Natural killer cell treated with Interleukin-12 subunit alpha and Interleukin-12 subunit beta and Interleukin-15 and Interleukin-18, amount 100 ng/mL, for 72 hours (primary cell): ENCODE measurements at places on chromosomes 2 and 18.

GRCh38 chr2:126887506-126887905, 11.2 kb upstream of the TEX51 start:
- DNase-seq = no peak

- no peak for DNase-seq
These were observed 149.7 kb upstream of the KLHL29 start for GRCh38 chr2:23235292-23235691.

DNA sequence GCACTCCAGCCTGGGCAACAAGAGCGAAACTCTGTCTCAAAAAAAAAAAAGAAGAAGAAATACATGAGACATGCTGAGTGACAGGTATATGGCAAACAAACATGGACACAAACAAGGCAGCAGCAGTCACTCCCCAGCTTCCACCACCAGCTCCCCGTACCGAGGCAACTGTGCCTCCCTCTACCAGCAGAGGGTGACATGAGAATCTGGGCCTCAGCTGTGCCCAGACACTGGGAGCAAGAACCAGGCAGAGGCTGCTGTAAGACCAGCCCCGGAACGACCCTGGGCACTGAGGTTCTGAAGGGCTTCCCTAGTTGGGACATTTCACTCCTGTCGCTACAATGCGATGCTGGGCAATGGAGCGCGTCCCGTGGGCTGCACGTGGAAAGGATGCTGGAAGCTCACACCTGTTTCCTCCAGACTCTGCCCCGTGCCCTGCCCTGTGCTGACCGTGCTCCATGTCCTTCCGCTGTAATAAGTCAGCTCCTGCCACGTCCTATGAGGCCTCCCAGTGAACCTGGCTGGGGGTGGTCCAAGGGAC, 37.1 kb downstream of the BOK start:
- no peak for DNase-seq

DNA sequence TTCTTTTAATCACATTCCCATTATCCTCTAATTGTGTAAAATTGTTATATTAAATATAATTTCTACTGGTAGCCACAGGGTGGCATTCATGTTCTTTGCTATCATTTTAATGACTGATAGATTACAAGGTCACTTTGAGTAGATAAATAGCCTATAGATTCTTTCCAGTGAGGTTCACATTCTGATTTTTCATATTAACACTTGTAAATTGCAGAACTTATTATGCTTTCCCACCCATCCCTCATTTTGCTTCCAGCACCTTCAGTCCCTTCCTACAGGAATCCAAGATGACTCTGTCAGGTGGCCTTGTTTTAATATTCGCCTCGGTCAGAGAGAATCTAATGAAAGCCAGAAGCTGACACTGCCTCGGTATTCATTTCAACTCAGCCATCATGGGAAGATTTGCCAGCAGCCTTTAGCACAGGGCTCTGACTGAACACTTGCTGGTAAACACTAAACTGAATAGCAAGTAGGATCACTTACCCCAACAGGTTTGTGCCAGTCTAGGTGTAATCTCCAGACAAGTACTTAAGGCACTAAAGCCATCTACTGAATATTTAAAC, 101.2 kb upstream of the FSHR start:
- DNase-seq = no peak

DNA sequence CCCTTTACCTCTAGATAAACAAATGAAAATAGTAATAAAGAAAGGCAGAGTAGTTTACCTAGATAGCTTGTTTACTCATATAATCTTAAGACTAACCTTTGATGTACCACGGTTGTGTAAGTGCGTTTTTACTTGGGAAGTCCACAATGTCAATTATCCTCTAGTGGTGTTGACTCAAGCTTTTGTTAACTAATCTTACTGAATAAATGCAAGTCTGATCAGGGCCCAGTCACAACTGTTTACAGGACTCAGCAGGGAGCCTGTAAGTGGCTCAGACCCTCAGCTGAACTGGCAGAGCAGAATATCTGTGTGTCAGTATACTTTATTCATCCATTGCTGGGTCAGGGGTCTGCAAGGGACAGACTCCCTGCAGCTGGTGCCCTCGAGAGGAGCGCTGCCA, 98.1 kb upstream of the ACAA2 start:
- DNase-seq = no peak

DNA sequence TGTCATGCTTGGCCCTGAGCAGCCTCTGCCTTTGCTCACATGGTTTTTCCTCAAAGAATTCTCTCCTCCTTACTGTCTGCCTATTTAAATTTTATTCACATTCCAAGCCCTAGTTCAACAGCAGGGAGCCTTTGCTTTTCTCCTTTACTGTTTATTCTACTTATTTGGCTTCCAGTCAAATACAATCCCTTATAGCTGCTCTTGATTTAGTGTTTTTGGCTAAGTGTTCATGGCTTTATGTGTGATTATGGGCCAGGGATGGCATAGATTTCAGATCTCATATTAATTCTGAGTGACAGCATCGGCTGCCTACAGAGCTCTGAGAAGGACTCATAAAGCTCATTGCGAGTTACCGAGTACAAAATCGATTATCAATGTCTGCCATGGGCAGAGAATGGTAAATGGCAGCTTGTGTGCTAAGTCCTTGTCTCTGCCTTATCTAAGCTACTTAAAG, 106.7 kb downstream of the METTL8 start:
- DNase-seq = no peak

- no peak for DNase-seq
These were observed 247.1 kb downstream of the BCL11A start for GRCh38 chr2:60306267-60306861.

- no peak for DNase-seq
These were observed 36.7 kb downstream of the LMAN2L start for GRCh38 chr2:96703021-96703751.

DNA sequence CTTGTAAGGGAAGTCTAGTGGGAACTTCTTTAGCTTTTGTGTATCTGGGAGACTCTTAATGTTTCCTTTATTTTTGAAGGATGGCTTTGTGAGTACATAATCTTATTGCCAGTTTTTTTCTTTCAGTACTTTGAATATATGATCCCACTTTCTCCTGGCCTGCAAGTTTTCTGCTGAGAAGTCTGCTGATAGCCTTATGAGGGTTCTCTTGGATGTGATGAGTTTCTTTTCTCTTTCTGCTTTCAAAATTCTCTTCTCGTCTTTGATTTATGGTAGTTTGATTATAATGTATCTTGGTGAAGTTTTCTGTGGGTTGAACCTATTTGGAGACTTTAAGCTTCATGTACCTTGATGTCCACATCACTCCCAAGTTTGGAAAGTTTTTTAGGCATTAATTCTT, 28.1 kb downstream of the COLEC11 start:
- no peak for DNase-seq

DNA sequence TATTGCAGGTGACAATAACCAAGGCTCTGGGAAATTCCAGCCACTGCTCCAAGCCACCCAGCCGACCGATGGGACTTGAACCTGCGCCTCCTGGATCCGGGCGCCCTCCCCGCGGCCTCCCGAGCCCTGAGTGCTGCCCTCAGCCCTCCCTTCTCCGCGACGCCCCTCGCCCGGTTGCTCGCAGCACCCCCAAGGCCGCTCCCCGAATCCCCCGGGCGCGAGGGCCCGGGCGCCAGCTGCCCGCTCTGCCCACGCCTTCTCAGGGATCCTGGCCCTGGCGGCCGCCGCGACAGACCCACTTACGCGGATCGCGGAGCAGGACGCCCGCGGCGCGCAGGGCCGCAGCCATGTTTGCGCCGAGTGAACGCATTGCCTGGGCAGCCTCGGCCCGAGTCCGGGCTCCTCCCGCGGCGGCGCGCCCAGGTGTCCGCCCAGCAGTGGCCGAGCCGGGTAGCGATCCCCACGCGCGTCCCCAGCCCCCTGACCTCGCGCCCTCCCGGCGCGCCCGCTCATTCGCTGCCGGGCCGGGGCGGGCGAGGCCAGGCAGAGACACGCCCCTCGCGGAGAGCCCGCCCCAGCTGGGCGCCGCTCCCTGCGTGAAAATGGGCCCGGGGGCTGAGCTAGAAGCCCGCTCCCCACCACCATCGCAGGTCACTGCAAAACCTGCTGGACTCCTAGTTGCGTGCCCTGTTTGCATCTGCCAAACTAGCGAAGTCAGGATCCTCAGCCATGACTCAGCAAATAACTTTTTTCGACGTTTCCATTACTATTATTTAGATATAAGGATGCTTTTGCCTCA, at the start of gene FECH:
Gene FECH (minus strand): TSS at position 452 of the 799 bp plus-strand sequence. CDS start 82 bp downstream, at position 370.
- DNase-seq = peak; percentile 87

DNA sequence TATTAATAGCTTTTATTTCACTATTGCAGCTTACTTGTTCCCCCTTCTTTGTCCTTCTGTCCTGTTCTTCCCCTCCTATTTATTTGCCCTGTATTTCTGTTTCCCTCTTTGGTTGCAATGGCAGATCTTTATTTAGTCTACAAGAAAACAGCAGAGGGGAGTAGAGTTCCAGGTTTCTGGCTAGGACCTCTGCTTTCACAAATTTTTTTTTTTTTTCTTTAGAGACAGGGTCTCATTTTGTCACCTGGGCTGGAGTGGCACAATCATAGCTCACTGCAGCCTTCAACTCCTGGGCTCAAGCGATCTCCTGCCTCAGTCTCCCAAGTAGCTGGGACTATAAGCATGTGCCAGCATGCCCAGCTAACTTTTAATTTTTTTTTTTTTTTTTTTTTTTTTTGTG, 188.1 kb upstream of the SPRED2 start:
- no peak for DNase-seq

DNA sequence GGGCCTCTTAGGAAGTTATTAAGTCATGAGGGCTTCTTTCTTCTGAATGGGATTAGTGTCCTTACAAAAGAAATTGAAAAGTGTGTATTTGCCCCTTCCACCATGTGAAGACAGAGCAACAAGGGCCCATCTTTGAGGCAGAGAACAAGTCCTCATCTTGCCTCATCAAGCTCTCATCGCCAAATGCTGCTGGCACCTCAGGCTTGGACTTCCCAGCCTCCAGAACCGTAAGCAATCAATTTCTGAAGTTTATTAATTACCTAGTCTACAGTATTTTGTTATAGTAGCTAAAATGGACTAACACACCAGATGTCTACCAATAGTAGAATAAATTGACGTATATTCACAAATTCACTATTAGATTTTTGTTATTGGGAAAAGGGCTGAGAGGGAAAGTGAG, 74.6 kb downstream of the CCDC148 start:
- DNase-seq = no peak

GRCh38 chr2:181158427-181158826, 178.0 kb downstream of the UBE2E3 start:
- DNase-seq = no peak

- no peak for DNase-seq
These were observed 2.4 kb upstream of the HOXD8 start for GRCh38 chr2:176126929-176127773.

- DNase-seq = no peak
These were observed 285.9 kb downstream of the SLC8A1 start for GRCh38 chr2:40166006-40166405.
